ENCODE measurements at places on chromosomes 7 and 10.

DNA sequence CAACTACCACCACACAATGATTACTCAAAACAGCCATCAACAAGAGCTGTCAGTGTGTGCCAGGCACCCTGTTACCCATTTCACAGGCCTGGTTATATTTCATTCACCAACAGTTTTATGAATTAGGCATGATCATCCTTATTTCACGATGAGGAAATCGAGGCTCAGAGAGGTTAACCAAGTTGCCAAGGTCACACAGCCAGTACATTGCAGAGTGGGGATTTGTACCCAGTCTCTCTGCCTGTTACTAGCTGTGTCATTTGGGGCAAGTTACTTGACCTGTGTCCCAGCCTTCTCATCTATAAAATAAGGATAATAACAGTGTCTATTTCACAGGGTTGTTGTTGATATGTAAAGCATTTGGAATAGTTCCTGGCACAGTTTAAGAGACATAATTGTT lies 97.2 kb downstream of the COL13A1 start:
- no peak for DNase-seq

- no peak for DNase-seq
Measured at GRCh38 chr10:13613519-13613918, 26.8 kb downstream of the PRPF18 start.

DNA sequence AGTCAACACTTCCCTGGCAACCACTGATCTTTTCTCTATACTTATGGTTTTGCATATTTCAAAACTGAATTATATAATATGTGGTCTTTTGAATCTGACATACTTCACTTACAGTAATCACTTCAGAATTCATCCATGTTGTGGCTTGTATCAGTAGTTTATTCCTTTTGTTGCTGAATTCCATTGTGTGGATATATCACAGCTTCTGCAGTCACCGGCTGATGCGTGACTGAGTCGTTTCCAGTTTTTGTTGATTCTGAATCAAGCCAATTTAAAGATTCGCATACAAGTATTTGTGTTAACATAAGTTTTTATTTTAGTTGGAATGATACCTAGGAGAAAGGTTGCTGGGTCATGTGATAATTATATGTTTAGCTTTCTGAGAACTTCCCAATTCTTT lies 672.5 kb upstream of the ANKRD30A start:
- no peak for DNase-seq

- DNase-seq, result no peak
Measured at GRCh38 chr10:7606951-7607404, 59.8 kb downstream of the ITIH5 start.

- peak; percentile 96 for DNase-seq
Measured at GRCh38 chr10:11162828-11163599, 145.3 kb downstream of the CELF2 start.

- no peak for DNase-seq
Measured at GRCh38 chr10:133132473-133133291, 27.3 kb upstream of the KNDC1 start.

GRCh38 chr10:130220251-130221185 lies 84.3 kb downstream of the GLRX3 start:
- no peak for DNase-seq

GRCh38 chr10:114694752-114695151 lies 36.7 kb upstream of the ABLIM1 start:
- DNase-seq, result no peak

- no peak for DNase-seq
Measured at GRCh38 chr7:8818406-8818805, 385.0 kb downstream of the NXPH1 start.

- no peak for DNase-seq
Measured at GRCh38 chr10:79979976-79980687, 31.2 kb upstream of the SFTPD start.

GRCh38 chr7:13742811-13743210 lies 246.7 kb downstream of the ETV1 start:
- DNase-seq, result peak; percentile 4

GRCh38 chr10:61627266-61627665 lies 35.5 kb upstream of the CABCOCO1 start:
- no peak for DNase-seq

DNA sequence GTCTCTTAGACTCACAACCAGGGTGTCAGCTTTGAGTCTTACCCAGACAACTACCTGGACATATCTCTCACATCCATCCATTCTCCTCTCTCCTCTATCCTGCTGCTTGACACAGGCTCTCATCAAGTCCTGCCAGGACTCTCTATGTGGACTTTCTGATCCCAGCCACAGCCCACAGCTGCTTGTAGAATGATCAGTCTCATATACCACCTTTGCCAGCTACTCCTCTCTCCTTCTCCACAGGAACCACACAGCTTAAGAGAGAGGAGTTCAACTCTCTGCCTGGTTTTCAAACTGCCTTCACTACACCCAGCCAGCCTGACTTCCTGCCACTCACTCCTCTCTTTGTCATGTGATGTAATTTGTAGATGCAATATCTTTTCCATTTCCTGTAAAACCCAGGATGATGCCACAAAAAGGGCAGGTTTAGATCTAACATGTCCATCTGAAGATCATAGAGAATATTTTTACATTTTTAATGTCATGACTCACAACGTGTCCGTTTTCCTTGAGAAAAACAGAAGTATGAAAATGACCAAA lies 154.0 kb downstream of the RAB11FIP2 start:
- no peak for DNase-seq

- DNase-seq, result no peak
Measured at GRCh38 chr7:72538147-72538546, 126.0 kb upstream of the CALN1 start.

GRCh38 chr10:93075369-93076221 lies 1.9 kb downstream of the CYP26A1 start:
- no peak for DNase-seq

GRCh38 chr10:16367621-16368292 lies 69.1 kb upstream of the PTER start:
- DNase-seq, result no peak

- no peak for DNase-seq
Measured at GRCh38 chr7:91079487-91079886, 184.7 kb upstream of the FZD1 start.

- DNase-seq, result no peak
Measured at GRCh38 chr7:34756025-34756437, 98.0 kb downstream of the NPSR1 start.

- no peak for DNase-seq
Measured at GRCh38 chr10:58813573-58813972, 300.9 kb downstream of the BICC1 start.

DNA sequence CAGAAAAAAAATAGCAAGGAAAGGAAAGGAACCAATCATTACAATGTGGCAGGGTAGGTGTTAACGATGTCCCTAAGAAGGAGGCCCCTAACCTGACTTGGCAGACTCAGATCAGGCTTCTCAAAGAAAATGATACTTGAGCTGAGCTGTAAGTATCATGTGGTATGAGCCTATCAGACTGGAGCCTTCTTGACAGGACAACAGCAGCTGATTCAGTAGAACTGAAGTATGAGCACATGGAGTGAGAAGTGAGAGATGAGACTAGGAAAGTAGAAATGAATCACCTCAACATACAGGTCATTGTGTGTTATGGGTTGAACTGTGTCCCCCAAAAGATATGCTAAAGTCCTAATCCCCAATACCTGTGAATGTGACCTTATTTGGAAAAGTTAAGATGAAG lies 66.3 kb downstream of the MTERF1 start:
- no peak for DNase-seq

- peak; percentile 46 for DNase-seq
Measured at GRCh38 chr10:50421026-50421719, 169.9 kb upstream of the ASAH2 start.

DNA sequence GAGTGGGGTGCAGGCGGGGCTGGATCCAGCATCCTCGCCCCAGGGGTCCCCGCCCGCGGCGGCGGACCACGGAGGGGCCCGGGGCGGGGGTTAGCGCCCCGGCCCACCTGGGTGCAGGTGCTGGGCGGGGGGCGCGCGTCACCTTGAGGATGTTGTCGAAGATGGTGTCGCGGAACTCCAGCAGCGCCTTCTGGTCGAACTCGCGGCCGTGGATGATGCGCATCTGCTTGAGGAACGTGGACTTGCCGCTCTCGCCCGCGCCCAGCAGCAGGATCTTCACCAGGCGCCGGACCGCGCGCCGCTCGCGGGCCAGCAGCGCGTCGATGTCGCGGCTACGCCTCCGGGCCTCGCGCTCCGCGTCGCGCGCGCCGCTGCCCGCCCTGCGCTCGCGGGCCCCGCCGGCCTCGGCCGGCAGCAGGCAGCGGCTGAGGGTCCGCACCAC lies 376 bp downstream of the GNA12 start:
- DNase-seq, result no peak

DNA sequence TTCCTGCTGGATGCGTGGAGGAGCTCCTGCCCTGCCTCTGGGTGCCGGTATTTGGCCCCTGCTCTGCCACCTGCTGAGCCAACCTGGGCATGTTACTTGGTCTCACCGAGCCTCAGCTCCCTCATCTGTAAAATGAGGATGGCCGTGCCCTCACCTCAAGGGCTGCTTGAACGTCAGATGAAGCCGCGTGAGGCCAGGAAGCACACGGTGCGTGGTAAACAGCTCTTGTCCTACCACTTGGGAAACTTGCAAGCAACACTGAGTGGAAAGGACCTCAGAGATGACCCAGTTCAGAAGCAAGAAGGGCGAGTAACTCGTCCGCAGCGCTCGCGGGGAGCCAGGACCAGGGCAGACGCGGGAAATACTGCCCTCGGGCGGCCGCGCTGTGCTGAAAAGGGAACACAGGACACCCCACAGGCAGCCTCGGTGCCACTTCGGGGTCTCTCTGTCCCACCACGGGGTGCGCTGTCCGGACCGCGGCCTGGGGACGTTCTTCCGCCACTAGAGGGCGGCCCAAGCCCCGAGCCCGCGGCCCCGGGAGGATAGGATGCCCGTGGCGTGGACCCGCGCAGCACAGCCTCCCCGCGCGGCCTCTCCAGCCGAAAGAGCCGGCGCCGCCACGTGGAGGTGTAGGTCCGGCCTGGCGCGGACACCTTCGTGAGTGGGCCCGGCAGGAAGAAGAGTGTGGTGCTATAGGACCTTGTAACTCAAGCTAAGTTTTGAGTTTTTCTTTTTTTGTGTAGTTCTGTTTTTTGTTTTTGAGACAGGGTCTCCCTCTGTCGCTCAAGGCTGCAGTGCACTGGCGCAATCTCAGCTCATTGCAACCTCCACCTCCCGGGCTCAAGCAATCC lies 94.1 kb downstream of the PRKAG2 start:
- peak; percentile 61 for DNase-seq

DNA sequence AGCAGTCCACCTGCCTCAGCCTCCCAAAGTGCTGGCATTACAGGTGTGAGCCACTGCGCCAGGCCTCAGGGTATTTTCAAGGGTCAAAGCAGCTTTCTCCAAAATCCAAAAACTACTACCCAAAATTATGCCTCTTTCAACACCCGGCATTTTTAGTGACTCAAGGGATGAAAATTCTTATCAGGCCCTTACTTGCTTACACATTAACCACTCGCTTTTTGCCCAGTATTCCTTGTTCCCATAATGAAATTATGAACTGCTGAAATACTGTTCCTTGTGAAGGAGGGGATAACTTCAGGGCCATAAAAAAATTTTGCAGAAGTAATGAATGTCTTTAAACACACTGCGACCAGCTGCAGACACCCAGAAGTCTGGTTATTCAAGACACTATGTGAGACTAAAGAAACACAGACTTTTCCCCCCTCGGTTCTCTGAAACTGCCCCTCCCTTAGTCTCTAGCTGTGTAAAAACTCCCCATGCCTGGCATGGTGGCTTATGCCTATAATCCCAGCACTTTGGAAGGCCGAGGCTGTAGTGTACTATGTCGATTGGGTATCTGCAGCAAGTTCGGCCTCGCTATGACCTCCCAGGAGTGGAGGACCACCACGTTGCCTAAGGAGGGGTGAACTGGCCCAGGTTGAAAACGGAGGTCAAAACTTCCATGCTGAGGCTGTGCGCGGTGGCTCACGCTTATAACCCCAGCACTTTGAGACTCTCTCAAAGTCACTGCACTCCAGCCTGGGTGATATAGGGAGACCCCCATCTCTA lies 12.0 kb downstream of the FXYD4 start:
- no peak for DNase-seq

DNA sequence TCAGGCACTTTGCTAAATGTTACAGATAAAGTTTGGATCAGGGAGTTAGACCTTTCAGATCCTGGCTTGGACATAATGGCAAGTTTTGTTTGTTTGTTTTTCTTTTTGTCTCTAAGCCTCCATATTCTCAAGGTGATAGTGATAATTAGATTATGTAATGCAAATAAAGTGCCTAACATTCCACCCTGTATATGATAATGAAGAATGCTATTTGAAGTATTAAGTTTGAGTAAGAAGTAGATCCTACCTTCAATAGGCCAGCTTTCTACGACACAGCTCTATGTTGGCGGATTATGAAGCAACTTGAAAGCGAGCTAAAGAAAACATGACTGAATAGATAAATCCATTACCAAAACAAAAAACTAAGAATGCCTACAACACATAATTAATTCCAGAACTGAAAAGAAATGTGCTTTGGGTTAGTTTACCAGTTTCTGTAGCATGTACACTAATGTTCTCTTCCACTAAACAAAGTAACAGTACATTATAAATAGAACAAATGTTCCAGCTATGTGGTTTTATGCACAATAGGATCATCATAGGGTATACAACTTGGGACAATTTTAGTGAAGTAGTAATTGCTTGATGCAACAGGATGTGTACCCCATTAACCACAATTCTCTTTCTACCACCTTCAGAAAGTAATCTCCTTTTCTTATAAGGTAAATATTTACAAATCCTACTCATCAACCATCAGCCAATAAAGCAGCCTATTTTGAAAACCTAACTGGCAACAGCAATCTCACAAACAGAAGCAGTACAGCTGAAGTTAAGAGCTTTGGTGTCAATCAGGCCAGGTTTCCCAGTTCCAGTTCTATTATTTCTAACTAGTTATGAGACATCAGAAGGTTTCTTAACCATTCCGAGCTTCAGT lies 1.5 kb downstream of the SEM1 start:
- no peak for DNase-seq

GRCh38 chr10:132699411-132700155 lies 86.4 kb downstream of the NKX6-2 start:
- DNase-seq, result no peak

GRCh38 chr7:38448054-38448453 lies 174.6 kb upstream of the TARP start:
- no peak for DNase-seq

DNA sequence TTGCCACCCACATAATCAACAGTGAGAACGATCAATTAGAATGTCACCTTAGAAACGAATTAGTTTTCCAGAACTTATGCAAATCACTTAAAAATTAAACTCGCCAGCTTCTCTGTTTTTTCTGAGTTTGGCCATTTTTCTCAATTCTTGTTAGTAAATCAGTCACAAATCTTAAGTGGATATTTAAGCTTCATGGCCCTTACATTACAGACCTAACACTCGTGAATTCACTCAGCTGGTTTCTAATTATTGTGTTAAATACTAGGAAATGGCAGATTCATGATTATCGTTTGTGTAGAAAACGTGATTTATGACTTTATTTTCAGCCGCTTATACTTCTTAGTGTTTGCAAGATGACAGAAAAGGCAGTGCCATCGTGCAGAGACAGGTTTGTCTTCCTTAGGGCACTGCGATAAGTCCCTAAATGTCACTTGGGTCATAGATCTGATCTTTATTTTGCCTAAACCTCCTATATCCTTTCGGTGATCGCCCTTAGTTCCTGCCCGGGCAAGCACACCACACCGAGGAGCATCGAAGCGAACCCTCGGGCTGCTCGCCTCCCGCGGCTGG lies 587 bp upstream of the CELF2 start:
- DNase-seq, result no peak

GRCh38 chr10:68869623-68870022 lies 31.5 kb upstream of the DDX50 start:
- no peak for DNase-seq

- no peak for DNase-seq
Measured at GRCh38 chr10:33523236-33523792, 188.8 kb upstream of the NRP1 start.

- no peak for DNase-seq
Measured at GRCh38 chr10:69838853-69839252, 37.1 kb downstream of the COL13A1 start.

- DNase-seq, result no peak
Measured at GRCh38 chr7:86653919-86654659, 10.4 kb downstream of the GRM3 start.

Measured in CD4-positive, alpha-beta T cell treated with Interleukin-4 for 4 hours (primary cell).